Stimulated activated CD4-positive, alpha-beta T cell treated with anti-CD3 and anti-CD28 coated beads, Interleukin-15, amount 100 ng/mL, for 1 hour (primary cell): ENCODE measurements at places on chromosomes 16 and 17.

DNA sequence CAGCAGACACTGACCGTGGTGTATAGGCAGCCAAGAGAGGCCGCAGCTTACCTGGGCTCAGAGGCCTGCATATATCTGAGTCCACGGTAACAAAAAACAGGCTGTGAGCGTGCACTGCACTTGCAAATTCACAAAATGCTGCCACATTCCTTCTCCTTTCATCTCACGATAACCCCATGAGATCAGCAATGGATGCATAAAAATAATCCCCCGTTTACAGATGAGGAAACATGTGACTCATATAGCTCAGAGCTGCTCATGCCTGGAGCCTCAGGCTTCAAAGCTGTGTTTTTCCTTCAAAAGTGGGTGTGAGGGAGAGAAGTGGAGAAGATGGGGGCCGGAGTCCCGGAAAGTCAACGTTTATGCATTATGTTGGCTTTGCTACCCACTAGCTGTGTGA lies 118.3 kb upstream of the FOXF1 start:
- no peak for DNase-seq

GRCh38 chr17:10803830-10804475 lies at the start of gene TMEM238L:
TSS of gene TMEM238L (minus strand) at chr17:10804099. CDS start at chr17:10803963, 136 bp downstream.
- DNase-seq, result no peak

GRCh38 chr17:511833-512251 lies 159.2 kb upstream of the RPH3AL start:
- DNase-seq, result no peak

- DNase-seq, result no peak
These were observed 1.3 kb downstream of the SERPINF1 start for GRCh38 chr17:1762901-1763898.

DNA sequence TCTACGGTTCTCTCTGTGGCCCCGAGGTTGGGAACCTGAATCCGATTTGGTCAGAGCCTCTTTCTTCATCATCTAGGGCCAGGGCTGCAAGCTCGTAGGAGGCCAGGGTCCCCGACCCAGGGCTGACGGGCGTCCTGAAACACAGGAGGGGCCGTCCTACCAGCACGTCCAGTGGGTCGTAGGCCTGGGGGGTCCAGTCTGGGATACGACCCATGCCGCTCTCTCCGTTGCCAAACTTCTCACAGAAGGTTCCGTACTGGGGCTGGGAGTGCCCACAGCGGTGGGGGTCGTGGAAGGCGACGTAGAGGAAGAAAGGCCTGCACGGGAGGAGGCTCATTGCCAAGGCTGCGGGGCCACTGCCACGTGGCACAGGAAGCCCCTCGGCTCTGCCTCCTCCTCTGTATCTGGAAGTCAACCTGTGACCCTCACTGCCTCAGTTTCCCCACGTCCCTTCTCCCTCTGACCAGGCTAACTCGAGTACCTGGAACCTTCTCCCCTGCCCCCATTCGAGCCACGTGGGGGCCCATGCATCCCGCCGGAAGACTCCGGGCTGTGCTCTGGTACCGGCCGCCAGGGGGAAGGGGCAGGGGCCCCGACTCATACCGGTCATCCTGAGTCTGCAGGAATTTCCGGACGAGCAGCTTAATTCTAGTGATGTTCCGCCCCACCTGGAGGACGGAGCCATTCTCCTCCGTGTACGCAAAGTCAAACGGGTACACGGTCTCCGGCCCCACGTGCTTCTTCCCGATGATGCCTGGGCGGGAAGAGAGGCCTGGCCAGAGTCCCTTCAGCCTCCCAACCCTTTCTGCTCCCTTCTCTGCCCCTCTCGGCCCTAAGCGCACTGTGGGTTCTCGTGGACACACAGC lies 5.9 kb downstream of the SGSH start:
- DNase-seq, result no peak

DNA sequence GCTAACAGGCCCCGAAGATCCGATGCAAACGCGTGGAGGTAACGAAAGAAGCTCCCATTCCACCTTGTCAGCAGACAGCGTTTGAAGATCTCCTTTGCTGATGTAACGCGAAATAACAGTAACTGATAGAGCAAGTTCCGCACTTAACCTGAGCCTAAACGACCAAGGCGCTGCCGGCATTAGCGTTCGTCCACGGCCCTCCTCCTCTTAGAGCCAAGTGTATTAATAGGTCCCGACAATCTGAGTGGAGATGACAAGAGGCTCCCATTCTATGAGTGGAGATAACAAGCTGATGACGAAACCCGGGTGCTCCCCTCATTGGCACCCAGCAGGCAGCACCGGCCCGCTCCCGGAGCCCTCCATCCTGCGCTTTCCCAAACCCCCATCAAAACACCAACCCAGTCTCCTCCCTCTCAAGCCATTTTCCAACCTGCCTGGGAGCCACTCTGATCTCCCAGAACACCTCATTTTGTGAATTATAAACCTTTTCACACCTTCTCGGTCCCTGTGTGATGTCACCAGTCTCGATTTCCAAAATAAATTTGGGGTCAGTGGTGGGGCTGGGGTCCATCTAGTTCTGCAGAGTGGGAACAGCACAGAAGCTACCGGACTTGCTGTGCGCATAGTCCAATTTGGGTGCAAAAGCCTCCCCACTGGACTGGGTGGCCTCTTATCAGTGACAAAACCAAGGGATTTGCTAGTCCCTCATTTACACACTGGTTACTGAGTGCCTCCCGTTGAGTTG lies 35.4 kb upstream of the ARL4D start:
- no peak for DNase-seq
